ENCODE measurements at places on chromosomes 2 and 18.

DNA sequence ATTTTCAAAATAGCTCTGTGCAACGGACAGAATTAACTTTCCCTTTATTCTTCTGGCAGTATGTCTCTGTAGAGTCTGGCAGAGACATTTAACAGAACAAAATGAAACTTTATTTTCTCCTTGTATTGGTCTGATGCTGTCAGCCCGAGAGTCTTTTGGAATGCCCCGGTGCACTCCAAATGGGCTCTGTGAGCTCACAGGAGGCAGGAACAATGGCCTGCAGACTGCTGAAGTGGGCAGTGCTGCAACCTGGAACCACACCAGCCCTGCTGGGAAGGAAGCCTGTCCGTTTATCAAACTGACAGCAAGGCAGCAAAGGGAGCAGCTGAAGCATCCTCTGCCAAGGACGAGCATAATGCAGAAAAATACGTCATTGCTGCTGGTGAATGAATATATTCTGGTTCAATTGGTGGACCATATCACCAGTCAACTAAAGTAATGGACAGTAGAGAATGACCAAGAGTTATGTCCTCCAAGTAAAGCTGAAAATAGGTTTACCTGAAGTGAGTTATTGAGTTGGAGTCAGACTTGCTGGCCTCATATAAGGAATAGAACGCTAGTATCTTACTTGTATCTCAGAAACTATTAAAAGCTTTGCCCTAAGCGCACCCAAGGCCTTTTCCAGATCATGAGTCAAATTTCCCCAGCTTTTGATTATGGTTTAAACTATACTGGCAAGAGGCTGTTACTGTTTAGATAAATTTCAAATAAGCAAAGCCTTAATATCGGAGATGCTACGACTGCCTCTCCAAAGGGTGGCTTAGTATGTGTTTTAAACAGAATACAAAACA is 207.6 kb upstream of the TANK start:
- DNase-seq, result no peak

DNA sequence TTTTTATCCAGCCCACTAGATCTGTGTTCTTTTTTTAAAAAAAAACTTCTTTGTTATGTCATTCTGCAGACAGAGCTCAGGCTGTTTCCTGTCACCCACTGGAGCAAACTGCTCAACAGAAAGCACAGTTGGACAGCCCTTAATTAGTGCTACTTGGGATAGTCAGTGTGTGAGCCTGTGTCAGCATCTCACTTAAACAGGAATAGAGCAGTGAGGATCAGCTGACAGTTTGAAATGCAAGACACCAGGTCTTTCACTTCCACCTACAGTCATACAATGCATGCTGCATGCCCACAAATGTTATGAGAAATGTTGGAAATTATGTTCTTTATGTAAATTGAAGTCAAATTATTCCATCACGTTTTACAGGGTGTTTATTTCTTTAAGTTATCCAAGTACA is 174.9 kb downstream of the NR4A2 start:
- DNase-seq, result no peak

DNA sequence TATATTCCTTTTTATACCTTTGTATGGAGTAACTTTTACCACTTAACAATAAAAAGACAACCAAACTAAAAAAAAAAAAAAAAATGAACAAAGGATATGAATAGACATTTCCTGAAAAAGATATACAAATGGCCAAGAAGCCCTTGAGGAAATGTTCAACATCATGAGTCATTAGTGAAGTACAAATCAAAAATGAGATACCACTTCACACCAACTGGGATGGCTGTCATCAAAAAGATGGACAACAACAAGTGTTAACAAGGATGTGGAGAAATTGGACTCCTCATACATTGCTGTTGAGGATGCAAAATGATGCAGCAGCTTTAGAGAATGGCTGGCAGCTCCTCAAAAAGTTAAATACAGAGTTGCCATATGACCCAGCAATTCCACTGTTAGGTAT is 22.6 kb upstream of the SCYGR2 start:
- no peak for DNase-seq

DNA sequence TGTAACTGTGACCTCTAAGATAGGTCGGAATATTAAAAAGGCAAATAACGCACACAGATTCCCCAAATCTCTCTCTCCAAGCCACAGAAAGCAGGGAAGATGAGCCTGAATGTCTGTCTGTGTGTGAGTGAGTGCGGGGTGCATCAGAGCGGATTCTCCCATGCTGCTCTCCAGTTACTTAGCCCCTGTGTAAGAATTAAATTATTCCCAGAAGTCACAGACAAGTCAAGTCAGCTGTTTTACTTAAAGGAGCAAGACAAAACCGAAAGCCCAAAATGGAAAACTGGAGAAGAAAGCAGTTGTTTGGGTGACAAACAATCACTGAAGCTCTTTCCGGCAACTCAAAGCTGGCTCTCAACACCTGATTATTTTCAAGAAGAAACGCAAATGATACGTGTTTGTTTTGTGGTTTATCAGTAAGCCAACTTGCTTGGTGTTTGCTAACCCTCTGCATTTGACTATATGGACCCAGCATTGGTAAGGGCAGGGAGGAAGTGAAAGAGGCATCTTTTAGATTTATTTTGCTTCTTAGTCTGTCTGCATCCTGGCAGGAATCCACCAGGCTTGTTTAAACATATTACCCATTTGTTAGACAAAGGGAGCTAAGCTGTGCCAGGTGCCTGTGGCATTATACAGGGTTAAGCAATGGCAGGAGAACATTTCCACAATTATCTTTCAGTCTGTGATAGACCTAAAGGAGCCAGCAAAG is 121.5 kb upstream of the CREB1 start:
- DNase-seq, result no peak

- DNase-seq, result peak; percentile 48
These were observed 19.5 kb downstream of the WIPF1 start for GRCh38 chr2:174577967-174578589.

- DNase-seq, result no peak
These were observed 26.9 kb upstream of the YWHAQ start for GRCh38 chr2:9657731-9658130.

DNA sequence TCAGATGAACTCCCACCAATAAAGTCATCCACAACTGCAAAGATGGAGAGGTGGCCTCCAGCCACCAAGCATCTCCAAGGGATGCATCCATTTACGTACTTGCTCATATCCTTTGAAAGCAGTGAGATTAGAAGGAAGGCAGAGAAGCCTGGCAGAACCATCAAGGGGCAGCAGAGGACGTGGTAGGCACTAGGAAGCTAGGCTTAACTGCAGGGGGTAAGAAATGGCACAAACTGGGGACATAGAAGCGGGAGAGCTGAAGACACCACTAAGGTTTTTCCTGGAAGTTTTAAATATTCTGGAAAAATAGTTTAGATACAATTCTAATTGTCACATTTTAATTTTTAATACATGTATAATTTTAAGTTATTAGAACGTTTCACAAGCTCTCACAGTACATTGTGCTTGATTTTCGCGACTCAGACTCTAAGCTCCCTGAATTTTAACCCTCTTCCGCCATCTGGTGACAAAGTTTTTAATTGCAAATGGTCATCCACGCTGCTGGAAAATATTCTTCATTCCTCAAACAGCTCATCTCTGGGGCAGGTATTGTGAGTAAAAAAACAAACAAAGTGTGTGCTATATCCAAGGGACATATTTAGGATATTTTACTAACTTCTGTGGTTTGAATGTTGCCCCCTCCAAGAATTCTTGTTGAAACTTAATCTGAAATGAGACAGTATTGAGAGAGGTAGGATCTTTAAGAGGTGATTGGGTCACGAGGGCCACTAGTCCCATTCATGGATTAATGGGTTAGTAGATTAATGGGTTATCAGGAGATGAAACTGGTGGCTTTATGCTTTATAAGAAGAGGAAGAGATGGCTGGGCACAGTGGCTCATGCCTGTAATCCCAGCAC is 1.6 kb upstream of the PSTPIP2 start:
- DNase-seq, result peak; percentile 54

DNA sequence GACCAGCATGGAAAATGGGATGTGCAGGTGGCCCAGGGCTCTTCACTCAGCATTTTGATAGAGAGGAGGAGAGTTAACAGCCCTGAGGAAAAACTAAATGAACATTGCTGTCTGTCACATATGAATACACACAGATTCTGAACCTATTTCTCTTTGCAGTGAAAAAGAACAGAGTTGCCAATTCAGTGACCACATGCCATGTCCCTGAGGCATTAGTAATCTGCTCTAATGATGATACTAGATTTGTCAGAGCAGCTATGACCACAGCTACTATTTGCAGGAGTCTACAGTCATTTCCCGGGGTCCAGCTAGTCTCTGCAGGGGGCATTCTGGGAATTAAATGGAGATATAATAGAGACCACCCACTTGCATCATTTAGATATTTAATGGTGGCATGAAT is 267.6 kb downstream of the TMX3 start:
- DNase-seq, result no peak

- no peak for DNase-seq
These were observed 15.8 kb upstream of the PRSS56 start for GRCh38 chr2:232504438-232504837.

DNA sequence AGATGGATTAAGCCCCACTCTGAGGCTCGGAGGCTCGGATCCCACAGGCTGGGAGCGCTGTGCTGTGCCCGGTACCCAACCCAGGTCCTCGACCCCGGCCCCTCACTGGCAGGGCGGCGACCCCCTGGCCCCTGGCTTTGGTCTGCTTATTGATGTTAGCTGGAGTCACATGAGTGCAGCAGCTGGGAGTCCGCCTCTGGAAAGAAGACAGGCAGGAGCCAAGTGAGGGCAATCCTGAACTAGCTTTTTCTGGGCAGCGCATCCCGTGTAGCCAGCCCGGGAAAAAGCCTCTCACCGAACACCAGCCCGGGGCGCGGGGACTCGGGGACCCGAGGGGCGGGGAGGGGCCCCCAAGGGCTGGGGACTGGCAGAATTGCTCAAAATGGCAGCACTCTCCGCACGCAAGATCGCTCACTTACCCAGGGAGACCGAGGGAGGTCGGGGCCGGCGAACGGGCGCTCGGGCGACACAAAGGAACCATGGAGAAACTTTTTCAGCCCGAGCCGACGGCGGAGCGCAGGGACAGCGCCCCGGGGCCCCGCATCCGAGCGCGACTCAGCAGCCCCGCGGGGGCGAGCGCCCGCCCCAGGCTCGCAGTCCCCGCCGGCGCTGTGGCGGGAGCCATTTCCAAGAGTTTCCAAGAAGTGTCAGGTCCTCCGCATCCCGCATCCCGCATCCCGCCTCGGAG is 567 bp downstream of the TMEM200C start:
- DNase-seq, result no peak

DNA sequence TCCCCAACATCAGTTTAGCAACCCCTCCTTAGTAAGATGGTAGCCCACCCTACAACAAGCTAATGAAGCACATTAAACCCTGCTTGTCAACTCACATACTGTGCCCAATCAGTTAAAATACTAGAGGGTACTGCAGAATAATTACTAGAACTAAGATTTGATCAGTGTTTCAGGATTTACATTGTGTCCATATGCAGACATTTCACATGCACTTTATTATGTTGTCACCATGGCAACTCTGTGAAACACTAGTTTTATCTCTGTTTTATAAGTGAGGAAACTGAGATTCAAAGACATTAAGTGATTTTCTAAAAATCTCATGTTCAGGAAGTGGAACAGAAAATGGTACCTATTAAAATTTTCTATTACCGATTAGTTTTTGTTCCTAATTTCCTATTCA is 61.7 kb downstream of the CYBRD1 start:
- DNase-seq, result no peak

DNA sequence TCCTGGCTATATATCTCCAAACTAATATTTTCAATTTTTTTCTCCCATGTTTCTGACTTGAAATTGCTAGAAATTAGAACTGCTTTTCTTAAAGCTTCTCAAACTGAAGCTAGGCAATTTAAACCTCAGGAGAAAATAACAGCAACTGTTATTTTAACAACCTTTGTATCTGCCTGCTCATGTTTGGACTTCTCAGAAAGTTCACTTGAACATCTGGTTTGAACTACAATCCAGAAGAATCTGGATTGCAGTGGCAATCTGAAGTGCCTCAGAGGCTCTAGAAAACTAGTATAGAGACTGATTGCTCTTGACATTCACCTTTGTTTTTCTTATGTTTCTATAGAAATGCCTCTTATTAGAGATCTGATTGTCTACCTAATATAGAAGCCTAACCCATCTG is 64.1 kb downstream of the STAT4 start:
- DNase-seq, result no peak

DNA sequence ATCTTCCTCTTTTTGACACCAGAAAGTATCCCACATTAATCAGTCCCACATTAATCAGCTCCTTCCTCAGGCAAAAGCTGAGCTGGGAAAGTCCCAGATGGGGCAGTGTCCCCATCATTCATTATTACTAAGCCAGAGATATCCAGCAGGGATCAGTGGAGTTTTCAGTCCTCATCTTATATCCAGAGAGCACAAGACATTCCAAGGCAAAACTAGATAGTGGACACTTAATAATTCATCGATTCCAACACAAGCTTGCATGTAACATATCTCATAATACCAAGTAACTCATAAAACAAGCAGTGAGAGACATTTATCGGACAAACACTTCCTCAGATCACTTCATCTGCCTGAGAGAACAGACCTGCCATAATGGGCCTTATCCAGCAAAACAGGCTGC is 53.1 kb downstream of the MCFD2 start:
- no peak for DNase-seq

- DNase-seq, result no peak
These were observed 41.3 kb downstream of the RTP5 start for GRCh38 chr2:241910604-241911520.

GRCh38 chr2:58594762-58595161 is 353.6 kb upstream of the FANCL start:
- no peak for DNase-seq

DNA sequence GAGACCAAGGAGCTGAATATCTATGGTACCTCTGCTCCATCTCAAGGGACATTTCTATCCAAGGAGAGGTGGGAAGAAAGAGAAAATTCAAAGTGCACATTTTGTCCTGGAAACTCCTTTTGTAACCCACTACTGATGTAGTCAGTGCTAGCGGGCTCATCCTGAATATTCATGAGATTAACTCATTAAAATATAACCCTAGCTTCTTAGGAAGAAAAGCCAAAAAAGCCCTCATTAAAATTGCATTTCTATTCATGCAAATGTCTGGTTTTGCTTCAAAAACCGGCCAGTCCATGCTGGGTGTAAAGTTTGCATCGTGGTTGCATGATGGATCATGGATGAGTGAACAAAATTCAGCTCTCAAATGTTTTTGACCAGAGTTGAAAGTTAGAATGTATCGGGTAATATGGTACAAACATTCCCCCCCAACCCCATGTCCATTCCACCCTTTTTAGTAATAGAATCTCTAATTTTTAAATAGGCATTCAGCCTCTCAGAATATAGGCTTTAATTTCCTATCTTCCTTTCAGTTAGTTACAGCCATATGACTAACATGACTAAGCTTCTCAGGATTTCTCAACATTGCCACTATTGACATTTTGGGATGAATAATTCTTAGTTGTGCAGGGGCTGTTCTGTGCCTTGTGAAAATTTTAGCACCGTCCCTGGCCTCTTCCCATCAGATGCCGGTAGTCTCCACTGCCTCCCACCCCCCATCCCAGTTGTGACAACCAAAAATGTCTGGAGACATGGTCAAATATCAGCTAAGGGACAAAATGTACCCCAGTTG is 104.2 kb upstream of the RND3 start:
- DNase-seq, result no peak

DNA sequence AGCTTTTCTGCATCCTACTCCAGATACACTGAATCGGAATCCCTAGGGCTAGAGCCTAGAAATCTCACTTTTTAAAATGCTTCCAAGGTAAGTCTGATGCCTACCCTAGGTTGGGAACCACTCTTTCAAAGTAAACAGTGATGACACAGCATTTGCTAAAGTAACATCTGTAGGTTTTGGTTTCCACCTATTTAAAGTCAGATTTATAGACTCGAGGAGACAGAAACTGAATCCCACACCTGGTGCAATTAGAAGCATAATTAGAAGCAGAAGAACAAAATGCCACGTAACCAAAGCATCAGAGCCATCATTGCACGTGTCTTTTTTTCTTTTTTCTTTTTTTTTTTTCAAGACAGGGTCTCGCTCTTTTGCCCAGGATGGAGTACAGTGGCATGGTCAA is 40.9 kb downstream of the PDK1 start:
- DNase-seq, result no peak

Data from effector CD4-positive, alpha-beta T cell (primary cell).